Activated CD8-positive, alpha-beta memory T cell treated with anti-CD3 and anti-CD28 coated beads for 4 hours (primary cell): ENCODE measurements at places on chromosomes 6 and 20.

GRCh38 chr20:22818636-22819035 lies 216.5 kb upstream of the SSTR4 start:
- DNase-seq = no peak

DNA sequence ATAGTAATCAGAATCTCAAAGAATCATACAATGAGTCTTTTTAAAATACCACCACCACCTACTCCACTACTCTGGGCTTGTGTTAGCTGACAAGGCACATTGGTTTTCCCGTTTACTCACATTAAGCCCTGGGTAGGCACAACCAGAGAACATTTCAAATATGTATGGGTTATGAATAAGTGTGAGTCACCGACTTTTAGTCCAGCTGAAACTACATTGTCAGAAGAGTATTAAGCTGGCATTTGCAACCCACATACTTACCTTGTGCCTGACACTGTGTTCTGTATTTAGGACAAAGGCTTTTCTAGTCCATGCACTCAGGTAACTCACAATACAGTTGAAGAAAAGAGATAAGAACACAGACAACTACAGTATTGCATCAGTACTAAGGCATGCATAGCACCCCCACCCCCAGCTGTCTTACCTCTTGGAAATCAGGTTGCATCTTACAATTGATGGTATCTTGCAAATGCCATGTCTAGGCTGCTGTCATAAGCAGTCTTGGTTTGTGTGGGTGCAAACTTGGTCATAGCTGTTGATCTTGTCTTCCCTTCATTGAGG lies 40.3 kb upstream of the AHI1 start:
- DNase-seq = peak; percentile 17

DNA sequence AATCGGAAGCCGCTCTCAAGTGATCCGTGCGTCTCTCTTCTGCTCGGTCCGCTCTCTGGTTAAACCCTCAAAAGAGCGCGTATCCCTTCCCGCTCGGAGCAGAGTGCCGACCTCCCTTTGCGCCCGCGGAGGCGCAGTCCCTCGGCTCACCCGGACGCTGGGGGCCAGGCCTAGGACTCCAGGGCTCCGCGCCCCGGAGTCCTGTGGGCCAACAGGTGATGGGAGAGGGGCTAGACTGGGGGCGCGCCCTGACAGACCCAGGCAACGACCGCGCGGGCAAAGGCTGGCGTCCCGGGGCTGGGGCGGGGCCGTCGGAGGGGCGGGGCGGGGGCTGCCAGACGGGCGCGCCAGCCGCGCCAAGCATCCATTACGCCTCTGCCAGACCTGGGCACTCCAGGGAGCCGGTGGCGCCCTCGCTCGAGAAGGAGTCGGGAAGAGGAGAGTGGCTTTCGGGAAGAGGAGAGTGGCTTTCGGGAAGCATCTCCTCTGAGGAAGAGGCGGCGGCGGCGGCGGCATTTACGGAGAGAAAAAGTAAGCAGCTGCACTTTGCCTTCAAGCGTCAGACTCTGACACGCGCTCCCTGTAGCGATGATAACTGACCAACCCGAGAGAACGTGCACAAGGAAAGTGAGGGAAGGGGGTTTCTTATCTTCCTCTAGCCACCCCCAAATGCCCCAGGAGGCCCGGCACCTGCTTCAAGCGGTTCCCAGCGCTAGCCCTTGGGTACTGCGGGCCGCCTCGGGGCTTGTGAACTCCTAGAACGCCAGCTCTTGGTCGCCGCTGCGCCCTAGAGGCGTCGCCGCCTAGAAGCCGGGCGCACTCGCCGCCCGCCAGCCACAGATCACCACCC lies 2.6 kb downstream of the EPHA7 start:
- no peak for DNase-seq

DNA sequence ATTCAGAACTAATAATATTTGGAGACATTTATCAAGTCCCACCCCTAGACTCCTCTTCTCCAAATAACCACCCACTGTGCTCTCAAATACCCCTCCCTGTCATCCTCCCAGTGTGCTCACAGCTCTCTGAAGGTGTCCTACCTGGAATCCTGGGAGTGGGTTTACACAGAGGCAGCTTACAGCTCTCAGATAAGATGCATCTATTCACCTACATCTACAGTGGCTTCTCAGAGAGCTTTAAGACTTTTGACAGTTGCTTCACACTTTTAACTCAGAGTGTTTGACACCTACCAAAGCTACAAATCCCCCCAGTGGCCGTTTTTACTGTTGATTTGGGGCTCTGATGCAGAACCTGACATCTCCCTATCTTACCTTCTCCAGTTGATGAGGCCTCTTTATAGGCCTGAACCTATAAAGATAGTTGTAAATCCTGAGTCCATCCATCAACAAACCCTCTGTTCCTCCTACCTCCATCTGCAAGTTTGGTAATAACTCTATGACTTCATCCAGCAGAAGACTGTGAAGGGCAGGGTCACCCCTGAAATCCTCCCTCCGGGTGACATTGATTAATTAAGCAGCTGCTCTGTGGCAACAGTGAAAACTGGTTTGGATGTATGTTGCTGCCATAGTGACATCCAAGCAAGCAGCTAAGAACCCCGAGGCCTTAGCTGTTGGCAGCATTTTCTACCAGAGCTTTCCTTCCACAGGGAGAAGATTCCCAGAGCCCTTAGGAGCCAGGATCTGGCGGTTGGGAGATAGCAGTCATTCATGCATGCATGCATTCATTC lies 226.1 kb upstream of the RREB1 start:
- DNase-seq = no peak
